SW 1271 (cell line): ENCODE measurements at places on chromosomes 12 and 14.

DNA sequence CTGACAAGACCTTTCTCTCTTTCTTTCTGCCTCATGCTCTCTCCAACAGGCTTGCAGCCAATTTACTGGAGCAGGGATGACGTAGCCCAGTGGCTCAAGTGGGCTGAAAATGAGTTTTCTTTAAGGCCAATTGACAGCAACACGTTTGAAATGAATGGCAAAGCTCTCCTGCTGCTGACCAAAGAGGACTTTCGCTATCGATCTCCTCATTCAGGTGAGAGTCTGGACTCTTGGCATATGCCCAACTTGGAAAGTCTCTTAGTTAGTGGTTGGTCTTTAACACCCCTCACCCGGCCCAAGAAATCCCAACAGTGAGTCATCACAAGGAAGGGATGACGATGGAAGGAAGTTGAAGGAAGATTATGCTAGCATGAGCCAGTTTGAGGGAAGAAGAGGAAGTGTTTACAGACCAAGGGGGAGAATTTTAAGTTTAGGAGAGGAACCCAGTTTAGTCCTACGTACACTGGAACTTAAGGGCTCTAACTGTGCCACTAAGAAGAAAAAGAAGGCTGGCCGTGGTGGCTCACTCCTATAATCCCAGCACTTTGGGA is 189.7 kb downstream of the ETV6 start:
- no peak for DNase-seq

- no peak for DNase-seq
Measured at GRCh38 chr14:59511916-59512575, 27.7 kb downstream of the JKAMP start.

DNA sequence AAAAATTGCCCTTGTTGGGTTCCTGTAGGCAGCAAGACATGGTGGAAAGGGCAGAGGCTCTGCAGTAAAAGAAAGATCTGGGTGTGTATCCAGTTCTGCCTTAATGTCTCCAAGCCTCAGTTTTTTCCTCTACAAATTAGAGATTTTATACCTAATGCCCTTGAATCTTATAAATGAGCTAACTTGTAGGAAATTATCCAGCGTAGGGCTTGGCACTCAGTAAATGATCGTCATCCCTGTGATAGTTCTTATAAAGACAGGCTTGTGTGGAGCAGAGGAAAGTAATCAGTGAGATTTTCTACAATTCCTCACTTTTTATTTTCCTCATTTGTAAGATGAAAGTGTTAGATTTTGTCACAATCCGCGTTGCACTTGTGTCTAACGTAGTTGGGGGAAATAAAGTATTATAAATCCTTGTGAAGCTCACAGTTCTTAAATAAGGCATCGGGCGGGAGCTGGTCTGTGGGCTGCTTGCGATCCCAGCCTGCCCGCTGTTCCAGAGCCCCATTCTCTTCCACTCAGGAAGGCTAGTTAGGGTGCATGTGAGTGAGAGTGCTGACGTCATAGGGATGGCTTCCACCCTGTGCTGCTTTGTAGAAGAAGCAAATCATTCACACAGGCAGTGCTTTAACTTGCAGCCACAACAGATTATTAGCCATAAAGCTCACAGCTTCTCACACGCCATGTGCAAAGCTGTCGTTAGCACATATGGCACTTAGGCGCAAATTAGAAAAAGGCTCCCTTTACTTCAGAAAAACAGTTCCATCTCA is 87.6 kb downstream of the EML1 start:
- DNase-seq: no peak

DNA sequence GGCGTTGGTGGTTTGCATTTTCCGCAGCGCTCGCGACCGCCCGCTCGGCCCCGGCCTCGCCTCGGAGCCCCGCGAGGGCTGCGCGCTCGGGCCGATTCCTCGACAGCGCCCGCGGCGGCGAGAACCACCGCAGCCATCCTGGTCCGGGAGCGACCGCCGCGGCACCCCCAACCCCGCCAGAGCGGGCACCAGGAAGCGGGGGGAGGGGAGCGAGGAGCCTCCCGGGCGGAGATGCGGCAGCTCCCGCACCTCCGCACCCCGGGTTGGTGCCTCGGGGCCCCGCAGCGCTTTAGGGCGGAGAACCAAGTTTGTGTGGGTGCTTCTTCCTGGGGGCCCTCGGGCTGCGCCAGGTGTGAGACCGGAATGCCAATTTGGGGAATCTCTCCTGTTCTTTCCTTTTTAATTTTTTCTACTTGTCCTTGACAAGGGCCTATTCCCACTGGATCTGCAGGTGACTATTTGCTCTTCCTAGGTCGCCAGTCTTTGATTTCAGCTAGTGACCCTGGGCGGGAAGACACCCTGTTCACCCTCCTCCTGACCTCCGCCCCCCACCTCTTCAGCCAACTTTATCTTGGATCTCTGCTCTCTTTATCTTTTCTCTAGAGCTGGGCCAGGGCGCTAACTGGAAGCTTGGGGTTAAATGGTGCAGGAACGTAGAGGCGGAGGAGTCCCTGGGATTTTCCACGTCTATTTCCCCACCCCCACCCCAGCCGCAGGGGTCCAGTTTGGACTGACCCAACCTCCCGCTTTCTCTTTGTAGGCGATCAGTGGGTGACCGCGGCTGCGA is at the start of gene SOCS2:
SOCS2 (plus strand) TSS at position 751 of the 787 bp plus-strand sequence. CDS start 223 bp downstream, outside the sequence.
- no peak for DNase-seq

GRCh38 chr12:116556964-116557698 is 2.0 kb upstream of the MAP1LC3B2 start:
- DNase-seq: no peak

GRCh38 chr12:28872654-28873268 is 276.3 kb upstream of the FAR2 start:
- no peak for DNase-seq

DNA sequence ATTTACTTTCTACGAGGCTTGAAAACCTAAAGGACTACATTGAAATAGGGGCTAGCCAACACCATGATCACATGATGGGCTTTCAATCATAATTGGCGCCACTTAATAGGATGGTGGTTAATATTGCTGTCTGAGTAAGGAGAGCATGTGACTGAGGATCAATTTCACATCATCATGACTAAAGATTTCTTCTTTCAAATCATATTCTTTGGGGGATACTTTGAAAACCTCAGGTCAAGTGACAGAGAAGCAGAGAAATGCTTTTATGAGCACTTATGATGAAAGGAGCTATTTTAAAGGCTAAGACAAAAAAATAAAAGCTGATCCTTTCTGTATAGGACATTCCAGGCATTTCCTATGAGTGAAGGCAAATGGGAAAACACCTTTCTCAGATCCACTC is 42.9 kb upstream of the KRAS start:
- DNase-seq: no peak

- DNase-seq: no peak
Measured at GRCh38 chr12:108266131-108266530, 73.0 kb downstream of the CMKLR1 start.

DNA sequence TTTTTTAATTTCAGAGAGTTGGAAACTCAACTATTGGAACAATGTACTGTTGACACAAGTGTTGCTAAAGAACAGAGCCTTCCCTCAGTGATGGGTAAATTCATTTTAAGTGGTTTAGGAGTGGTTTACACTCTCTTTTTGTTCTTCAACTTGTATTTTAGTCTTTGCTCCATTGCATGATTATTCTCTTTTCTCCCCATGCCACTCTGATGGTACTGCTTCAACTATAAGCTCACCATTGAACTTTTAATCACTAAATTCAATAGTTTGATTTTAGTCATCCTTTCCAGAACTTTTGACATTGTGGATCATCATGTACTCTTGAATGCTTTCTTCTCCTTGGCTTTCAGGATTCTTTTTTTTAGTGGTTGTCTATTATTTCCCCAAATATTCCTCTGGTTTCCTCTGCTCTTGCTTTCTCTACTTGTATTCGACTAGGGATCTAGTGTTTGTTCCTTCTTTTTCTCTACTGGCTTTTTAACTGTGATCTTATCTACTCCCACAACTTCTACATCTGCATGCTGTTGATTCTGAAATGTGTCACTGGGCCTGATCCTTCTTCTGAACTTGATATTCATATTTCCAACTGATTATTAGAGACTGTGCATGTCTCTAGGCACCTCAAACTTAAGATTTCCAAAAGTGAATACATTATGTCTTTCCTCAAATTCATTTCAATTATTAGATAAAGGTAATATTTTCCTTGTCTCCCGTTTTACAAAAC is 15.4 kb downstream of the ACTR10 start:
- no peak for DNase-seq

DNA sequence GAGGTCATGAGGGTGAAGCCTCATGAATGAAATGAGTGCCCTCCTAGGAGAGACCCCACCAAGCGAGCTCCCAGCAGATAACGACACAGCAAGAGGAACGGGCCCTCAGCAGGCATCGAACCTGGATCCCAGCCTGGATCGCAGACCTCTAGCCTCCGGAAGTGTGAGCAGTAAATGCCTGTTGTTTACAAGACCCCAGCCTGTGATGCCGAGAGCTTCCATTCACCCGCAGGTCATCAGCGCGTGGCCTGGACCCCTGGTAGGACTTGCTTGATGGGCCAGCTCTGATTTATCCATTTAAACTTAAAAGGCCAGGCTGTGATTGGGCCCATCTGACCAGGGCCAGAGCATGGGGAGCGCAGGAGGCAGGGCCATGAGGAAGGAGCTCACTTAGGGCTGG is 7.0 kb downstream of the TMEM179 start:
- DNase-seq: no peak

GRCh38 chr12:101619026-101619786 is 24.4 kb downstream of the MYBPC1 start:
- DNase-seq: no peak

- no peak for DNase-seq
Measured at GRCh38 chr12:71682466-71682865, 3.4 kb upstream of the TMEM19 start.

DNA sequence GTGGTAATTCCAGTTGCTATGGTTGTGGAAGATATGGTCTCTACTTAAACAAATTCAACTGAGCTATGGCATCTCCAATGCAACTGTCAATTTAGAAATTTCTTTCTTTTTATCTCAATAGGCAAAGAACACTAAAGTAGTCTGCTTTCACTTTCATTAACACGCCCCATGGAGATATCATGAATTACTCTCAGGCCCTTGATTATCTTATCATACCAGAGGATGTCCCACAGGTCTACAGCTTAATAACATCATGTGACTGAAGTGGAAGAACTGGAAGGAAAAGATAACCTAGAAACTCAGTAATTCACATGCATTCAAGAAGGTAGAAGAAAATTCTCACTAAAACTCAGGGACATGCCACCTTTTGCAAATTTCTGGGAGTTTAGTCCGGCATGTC is 114.3 kb downstream of the FLRT2 start:
- DNase-seq: no peak

DNA sequence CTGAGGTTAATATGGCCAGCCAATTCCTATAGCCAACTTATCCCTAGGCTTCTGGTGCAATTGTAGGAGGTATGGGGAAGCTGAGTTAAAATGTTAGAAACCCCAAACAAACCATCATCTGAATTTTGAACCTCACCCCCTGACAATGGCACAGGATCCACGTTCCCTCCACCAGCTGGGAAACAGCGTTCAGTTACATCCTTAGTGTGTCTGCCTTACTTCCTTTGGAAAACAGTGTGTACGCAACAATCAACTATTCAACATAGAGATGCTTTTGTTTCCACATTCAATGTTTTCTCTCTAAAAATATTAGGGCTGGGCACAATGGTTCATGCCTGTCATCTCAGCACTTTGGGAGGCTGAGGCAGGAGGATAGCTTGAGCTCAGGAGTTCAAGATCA is 203.4 kb downstream of the TTC7B start:
- DNase-seq: no peak

DNA sequence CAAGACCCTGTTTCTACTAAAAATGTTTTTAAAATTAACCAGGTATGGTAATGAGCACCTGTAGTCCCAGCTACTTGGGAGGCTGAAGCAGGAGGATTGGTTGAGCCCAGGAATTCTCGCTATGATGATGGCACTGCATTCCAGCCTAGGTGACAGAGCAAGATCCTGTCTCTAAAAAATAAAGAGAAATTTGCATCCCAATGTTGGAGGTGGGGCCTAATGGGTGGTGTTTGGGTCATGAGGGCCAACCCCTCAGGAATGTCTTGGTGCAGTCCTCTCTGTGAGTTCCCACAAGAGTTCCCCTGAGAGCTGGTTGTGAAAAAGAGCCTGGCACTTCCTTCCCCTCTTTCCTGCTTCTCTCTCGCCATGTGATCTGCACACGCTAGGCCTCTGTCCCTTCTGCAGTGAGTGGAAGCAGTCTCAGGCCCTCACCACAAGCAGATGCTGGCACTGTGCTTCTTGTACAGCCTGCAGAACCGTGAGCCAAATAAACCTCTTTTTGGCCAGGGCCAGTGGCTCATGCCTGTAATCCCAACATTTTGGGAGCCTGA is 11.3 kb downstream of the ACOT6 start:
- DNase-seq: no peak

DNA sequence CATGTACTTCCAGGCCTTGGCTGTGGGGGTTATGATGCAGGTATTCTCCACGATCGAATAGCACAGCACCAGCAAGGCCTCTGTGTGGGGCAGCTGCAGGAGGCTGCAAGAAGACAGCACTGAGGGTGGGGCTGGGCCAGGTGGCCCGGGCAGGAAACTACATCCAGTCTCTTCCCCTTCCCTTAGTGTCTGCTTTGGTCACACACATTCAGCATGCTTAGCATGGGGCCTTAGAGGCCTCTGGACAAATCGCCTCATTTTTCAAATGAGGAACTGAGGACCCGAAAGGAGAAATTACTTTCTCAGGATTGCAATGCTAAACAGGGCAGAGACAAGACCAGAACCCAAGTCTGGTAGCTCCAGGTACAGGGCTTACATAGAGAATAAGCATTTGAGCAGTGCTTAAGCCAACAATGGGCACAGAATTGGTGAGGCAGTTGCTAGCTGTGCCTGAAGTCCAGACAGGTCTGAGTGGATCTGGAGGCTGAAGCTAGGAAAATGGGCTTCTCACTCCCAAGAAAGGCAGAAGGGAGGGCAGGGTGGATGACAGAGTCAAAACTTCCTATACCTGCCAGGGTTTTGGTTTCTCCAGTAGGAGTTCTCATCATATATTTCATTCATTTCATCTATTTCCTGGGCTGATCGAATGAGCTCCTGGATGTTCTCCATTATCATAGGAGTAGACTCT is 3.5 kb downstream of the ACRBP start:
- no peak for DNase-seq

DNA sequence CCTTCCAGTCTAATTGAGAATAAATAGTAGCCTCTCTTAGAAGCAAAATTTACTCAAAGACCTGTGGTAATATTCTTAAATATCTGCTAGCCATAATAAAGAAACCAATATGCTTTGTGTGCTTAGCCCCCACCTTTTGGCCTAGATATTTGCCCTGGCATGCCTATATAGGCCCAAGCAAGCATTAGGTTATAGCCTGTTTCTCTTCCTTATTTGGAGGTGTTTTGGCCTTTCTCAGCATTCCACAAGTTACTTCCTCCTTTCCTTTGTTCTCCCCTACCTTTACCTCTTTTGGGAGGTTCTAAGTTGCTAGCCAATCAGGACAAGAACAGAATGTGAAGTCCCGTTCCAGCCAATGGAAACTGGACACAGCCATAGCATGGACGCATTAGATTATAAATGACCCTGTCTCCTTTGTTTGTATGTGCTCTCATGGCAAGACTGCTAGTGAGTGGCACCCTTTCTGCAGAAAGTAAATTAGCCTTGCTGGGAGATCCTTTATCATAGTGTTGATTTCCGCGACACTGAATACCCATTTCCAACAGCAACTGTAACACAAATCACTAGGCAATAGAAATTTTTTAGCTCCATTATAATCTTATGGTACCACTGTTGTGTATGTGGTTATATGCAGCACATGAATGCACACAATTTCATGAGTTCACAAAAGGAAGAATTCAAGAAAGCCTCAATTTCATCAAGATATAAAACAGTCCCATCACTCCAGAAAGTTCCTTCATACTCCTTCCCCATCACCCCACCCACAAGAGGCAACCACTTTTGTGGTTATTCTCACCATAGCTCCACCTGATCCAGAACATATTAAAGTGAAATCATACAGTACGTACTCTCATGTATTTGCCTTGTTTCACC is 37.6 kb downstream of the CEP83 start:
- no peak for DNase-seq
